ENCODE measurements at places on chromosomes 1 and 21.

- DNase-seq: no peak
These were observed 24.5 kb upstream of the SLC9A1 start for GRCh38 chr1:27179379-27179778.

DNA sequence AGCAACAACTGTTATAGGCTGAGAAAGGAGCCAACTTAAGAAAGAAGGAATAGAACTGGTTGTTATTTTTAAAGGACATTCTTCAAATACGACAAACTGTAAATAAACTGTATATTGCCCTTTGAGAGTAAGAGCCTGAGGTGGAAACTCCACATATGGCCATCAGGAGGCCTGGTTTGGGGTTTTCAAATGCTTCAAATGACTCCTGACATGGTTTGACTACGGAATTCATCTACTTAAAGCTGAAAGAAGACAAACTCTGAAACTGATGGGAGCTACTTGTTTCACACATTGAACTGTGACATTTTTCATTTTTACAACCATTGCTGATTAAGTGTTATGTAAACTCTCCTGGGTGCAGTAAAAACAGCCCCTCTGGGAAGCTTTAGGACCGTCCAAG is 59.8 kb downstream of the NGF start:
- no peak for DNase-seq

- peak; percentile 97 for DNase-seq
These were observed at the start of gene ERO1B for GRCh38 chr1:236281654-236282424. ERO1B (minus strand) TSS chr1:236281958; CDS start chr1:236281783, 175 bp downstream.

DNA sequence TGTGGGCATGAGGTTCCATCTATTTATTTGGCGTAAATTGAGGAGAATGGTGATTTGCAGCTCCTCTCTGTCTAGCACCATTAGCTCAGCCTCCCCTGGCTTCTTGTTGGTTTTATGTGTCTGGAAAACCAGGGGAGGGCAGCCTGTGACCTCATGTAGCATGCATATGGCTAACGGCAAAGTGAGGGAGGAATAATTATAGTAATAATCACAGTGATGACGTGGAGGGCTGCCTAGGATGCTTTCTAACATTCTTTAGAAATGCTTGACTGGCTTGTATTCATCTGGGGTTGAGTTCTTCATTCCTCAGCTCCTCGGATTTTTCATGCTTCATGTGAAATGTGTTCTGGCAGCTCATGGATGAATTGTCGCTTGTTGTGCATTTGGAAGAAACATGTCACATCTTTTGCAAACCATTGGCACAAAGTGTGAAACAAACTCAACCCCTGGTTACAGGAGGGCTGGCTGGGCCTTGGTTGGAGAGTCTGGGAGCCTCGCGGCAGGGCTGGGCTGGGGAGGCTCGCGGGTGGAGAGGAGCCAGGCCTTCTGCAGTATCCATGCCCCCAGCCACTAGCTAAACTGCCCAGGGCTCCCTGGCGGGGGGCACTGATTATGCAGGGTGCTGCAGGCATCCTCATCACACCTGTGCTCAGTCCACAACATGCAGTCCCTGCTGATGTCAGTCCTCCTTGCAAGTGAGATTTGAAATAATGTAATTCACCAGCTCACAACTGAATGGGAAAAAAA is 149.6 kb downstream of the DISC1 start:
- DNase-seq: no peak

- no peak for DNase-seq
These were observed 6.5 kb downstream of the ZNF644 start for GRCh38 chr1:91015358-91015780.

GRCh38 chr1:178543290-178543607 is 30.3 kb downstream of the TEX35 start:
- no peak for DNase-seq

DNA sequence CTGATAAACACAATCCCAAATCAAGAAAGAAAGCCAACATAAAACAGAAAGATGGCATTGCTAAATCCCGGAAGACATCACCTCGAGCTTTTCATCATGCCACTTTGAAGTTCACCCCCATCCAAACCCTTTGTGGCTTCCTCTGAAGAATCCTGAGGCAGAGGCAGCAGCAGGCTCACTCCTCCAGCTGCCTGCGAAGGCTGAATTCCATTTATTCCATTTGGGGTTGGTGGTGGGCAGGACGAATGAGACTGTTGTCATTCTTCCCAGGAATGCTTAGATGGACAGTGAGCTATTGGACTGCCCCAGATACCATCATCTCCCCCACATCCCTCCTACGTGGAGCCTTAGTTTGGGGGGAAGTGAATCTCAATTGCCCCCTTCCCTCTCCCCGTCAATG is 437.5 kb downstream of the SMYD3 start:
- DNase-seq: no peak

DNA sequence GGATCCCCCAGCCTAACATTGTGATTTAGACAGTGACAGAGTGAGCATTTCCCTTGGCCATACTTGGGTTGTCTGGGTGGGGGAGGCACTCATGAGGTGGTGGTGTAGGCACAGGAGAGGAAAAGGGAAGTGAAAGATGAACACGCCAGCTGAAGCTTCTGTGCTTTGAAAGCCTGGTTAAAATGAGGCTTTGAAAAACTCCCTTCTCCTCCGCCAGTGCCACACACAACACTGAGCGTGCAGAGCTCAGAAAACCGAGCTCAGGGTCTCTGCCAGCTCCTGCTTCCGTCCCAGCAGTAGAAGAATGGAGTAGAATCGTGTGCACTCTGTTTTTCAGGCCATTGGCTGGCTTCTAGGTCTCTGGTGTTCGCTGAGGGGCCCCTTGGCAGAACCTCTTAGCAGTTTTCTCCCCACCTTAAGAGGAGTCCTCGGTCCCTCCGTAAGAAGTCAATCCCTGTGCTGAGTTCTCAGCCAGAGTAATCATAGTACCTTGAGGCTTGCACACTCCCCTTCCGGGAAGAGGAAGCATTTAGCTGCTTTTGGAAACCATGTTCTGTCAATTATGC is 12.9 kb downstream of the PLEKHM2 start:
- peak; percentile 20 for DNase-seq

- DNase-seq: no peak
These were observed 72.3 kb upstream of the NTPCR start for GRCh38 chr1:232878086-232878485.

GRCh38 chr1:86423873-86424272 is at the start of gene CLCA2:
CLCA2 (plus strand) TSS chr1:86424171; CDS start chr1:86424248, 77 bp downstream.
- DNase-seq: no peak

DNA sequence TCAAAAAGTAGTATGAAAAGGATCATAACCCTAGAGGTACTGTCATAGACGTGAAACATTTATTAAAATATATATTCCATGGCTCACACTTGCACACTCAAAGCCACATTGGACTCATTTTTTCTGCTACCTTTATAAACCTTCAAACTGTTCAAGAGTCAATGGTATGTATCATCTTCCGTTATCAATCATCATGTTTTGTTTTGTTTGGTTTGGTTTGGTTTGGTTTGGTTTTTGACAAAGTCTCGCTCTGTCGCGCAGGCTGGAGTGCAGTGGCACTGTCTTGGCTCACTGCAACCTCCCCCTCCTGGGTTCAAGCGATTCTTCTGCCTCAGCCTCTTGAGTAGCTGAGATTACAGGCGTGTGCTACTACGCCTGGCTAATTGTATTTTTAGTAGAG is 1.8 kb downstream of the IFNAR2 start:
- peak; percentile 67 for DNase-seq

DNA sequence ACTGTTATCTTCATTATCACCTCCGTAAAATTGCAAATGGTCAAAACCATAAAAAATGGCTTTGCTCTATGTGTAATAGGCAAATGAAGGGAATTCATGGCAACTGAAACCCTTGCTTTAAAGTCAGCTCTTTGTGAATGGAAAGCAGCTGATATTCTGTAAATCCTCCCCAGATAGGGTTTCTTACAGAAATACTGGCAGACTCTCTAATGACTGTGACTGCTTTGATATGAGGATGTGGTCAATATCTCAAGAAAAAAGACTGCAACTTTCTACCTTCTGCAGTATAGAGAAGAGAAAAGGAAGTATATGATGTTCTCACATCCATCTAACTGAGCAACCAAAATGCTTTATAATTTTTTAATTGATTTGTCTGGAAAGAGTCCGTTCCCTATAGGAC is 193.1 kb downstream of the ST6GALNAC3 start:
- no peak for DNase-seq

DNA sequence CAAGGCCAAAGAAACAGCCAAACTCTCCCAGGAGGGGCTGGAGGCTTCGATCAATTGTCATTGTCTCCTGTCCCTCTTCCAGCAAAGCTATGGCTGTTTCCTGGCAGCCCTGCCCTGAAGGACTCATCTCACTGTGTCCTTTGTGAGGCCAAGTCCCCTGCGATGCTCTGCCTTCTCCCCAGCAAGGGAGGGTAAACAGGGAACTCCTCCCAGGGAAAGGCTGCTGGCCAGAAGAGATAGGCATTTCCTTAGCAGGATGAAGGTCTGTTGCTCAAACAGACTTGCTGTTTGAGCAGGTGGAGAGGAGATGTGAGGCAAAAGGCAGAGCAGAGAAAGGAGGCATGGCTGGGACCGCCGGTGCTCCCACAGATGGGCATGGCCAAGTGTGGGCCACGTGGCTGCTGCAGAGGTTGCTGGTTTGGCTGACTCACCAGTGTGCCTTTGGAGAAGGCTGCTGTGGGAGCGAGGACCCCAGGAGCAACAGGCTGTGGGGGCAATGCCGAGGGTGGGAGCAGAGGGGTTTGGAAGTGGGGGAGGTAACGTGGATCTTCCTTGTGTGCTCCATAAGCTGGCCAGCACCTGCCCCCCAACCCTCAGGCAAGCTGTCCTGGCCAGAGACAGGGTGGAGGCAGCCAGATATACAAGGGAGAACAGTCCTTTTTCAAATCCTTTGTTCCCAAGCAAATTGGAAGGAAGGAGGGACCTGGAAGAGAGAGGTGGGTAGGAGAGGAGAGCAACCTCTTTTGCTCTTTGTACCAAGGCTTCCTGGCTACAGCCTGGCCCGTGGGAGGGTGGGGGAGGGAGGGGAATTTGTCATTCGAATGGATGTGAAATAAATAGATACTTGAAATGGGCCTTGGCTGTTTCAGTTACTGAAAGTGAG is 449.8 kb downstream of the SIPA1L2 start:
- no peak for DNase-seq

DNA sequence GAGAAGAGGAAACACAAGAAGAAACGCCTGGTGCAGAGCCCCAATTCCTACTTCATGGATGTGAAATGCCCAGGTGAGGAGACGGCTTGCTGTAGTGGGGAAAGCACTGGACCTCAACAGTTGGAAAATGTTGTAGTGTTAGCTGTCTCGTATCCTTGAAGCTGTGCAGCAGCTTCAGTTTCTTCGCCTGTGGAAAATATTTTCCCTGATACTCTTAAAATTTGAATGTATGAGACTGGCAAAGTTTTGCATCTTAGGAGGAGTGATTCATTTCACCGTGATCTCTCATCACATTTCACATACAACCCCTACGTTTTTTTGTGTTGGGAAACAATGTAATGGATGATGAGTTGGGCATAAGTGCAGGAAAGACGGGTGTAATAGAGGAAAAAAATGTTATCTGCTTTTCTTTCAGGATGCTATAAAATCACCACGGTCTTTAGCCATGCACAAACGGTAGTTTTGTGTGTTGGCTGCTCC is 629 bp downstream of the RPS27 start:
- DNase-seq: no peak

DNA sequence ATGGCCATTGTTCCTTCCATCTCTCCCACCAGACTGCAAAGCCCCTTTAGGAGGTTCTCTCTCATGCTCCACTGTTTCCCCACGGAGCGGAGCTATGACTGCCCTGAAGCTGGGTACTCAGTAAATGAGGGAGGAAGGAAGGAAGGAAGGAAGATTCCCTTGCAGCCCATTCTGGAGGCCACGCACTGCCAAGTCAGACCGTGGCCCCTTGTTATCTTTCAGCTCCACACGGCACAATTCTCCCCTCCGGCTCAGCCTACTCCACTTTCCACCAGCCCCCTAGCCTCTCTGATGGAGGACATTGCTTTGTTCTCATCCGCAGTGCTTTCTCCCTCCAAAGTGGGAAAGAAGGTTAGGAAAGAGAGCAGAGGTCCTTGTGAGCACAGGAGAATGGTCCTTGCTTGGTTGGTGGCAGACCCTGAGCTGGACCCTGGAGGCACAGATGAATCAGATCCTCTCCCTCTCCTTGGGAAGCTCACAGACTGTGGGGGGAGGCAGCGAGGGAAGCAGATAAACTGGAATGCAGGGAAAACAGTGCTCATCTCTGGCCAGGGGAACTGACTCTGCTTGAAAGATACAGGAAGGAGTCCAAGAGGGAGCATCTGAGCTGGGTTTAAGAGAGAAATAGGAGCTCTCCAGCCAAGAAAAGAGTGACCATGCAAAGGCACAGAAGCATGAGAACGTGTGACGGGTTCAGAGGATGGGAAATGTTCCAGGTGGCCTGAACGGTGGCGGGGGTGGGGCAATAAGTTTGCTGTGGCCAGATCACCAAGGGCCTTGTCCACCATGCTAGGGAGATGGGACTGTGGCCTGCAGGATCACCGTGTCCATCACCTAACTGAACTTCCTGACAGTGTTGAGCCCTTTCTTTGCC is 52.6 kb downstream of the GLIS1 start:
- DNase-seq: no peak

- no peak for DNase-seq
These were observed 58.0 kb downstream of the MEGF6 start for GRCh38 chr1:3553166-3553939.

Data from stimulated activated CD4-positive, alpha-beta T cell treated with anti-CD3 and anti-CD28 coated beads, Interleukin-2, amount 100 ng/mL, for 24 hours (primary cell).